ENCODE measurements at places on chromosomes 6 and 20.

DNA sequence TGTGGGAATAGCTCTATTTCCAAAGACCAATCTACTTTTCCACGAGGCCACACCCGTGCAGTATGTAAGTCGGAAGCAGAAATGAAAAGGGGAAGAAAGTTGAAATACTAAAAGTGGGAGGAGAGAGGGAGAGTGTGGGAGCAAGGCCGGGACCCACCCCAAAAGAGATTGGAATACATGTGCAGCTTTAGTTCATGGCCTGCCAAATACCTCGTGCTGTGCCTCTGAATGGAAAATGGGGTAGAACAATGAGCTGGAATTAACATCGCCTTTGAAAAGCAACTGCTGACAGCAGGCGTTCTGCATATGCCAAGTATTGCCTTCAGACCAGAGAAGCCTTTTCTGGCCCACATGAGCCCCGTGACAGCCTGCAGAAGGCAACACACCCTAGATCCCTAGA lies 155.6 kb downstream of the CD83 start:
- no peak for DNase-seq

DNA sequence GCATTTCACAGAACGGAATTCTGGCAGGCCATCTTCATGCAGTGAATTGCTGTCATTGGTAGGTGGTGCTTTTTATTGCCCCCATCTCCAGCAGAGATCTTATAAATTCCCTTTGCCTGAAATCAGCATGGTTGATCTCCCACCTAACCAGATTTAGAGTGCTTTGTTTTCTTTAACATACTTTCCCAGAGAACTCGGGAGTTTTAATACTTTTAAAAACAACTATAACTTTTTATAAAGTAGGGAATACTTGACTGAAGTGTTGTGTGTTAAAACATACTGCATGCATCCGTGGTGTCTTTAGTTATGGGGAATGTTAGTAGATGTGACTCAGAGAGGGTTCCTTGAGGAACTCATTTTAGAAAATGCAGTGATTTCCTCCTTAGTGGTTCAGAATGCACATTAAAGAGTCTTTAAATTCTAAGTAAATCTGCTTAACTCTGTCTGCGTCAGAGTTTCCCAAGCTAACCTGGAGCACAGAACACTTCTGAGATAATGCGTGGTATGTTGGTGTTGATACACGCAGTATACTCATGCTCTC lies 54.9 kb downstream of the AKAP12 start:
- no peak for DNase-seq

DNA sequence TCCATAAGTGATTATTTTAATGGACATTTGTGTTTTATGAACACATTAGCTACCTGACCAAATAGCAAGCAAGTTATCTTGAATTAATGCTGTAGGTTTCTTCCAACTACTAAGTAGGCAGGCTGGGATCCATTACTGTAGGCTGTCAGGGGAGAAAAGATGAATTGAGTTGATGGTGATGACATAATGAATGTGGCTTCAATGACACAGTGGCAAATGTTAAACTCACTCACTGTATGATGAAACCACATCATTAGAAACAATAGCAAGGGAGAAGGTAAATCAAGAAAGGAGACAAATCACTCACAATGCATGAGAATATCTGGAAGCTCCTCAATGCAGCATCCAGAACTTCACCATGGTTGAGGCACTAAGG lies 529.7 kb upstream of the CITED2 start:
- no peak for DNase-seq

- no peak for DNase-seq
These were observed 81.1 kb downstream of the RIMS1 start for GRCh38 chr6:71967436-71967835.

DNA sequence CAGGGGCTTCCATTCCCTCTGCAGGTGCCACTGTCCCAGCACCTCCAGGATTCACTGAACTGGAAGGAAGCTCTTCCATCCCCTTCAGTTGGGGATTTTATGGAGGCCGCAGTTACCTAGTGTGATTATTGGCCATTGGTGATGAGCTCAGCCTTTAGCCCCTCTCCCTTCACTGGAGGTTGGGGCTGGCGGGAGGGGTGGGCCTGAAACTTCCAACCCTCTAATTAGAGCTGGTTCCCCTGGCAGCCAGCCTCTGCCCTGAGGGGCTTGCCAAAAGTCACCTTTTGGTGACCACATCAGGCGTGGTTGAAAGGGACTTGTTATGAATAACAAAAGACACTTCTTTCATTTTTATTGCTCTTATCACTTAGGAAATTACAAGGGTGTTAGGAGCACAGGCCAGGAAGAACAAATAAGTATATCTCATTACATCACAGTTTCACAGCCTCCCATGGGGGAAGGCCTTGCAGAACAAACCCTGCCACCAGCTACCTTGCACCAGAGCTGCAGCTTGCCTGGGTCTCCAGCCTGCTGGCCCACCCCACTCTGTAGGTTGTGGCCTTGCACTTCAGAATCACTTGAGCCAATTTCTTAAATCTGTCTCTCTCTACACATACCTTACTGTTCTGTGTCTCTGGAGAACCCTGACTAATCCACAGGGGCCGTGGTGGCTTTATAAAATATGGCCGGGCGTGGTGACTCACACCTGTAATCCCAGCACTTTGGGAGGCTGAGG lies 5.0 kb downstream of the PYGB start:
- DNase-seq = no peak

GRCh38 chr6:148461986-148462577 lies 119.4 kb downstream of the SASH1 start:
- DNase-seq = no peak

DNA sequence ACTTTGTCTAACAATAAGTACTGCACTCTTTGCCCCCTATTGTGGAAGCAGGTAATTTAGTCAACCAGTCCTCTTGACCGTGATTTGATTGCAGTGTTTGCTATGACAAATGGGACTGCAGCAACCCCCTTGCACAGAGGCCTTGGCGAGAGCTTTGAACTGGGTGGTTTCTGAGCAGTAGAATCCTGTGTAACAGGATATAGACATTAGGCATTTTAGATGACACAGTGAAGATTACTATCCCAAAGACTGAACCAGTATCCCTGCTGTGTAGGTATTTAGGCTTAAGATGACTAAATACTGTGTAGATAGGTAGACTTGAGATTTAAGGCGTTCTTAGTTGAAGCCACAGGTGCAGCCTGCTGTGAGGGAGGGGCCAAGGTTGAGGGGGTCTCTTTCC lies 9.9 kb downstream of the DNMT3B start:
- DNase-seq = no peak

- DNase-seq = no peak
These were observed 9.0 kb downstream of the MYO6 start for GRCh38 chr6:75758061-75758460.

DNA sequence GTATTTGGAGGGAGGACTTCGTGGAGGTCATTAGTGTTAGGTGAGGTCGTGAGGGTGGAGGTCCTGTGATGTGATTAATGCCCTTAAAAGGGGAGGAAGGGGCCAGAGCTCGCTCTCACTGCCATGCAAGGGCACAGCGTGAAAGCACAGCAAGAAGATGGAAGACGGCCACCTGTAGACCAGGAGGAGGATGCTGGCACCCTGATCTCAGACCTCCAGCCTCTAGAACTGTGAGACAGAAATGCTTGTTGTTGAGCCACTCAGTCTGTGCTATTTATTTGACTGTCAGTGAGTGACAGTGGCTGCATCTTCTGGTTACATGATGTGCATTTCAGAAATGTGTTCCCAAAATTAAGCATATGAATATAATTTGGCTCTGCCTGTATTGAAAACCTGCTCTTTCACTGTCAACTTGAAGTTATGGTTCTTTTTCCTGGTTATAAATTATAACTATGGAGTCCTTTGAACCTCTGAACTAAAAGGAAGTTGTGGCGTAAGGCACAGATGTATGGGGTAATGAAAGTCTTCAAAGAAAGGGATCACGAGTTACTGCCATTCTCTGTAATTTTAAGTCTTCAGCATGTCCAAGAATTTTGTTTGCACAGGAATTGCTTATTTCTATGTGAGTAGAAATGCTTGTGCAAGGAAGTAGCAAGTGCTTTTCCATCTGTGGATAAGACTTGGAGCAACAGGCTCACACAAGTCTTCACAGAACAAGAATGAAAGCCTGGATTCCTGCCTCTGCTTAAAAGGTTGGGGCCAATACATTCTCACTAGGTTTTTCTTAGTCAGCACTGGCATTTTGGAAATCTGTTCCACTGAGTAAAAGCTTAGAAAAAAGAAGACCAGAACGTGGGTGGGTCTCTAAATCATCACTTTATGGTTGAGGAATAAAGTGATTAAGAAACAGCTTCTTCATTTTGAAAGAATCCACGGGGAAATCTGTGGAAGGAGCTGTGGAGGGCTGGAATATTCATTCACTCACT lies 10.3 kb downstream of the PPP1R14C start:
- DNase-seq = no peak

- DNase-seq = no peak
These were observed 75.5 kb downstream of the DOK5 start for GRCh38 chr20:54550776-54551396.

- DNase-seq = no peak
These were observed 36.5 kb upstream of the CRISP1 start for GRCh38 chr6:49902856-49903255.

GRCh38 chr6:133447924-133448323 lies 206.8 kb downstream of the EYA4 start:
- DNase-seq = no peak

GRCh38 chr6:134309227-134309626 lies 8.7 kb downstream of the SGK1 start:
- DNase-seq = no peak

DNA sequence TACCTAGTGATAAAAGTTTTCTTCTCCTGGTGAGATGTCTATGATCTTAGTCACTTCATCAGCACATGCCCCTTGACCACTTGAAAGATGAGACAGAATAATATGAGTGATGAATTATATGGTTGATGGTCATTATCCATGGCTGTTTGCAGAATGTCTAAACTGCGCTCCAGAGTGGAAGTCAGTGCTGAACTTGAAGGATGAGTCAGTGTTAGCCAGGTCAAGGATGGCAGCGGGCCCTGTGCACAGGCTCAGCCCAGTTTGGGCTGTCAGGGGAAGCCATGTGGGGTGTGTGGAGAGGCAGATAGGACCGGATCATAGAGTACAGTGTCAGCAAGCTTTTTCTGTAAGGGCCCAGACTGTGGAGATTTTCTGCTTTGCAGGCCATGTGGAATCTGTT lies 67.2 kb upstream of the KIF25 start:
- DNase-seq = peak; percentile 49

GRCh38 chr6:12401200-12401599 lies 111.0 kb downstream of the EDN1 start:
- no peak for DNase-seq

DNA sequence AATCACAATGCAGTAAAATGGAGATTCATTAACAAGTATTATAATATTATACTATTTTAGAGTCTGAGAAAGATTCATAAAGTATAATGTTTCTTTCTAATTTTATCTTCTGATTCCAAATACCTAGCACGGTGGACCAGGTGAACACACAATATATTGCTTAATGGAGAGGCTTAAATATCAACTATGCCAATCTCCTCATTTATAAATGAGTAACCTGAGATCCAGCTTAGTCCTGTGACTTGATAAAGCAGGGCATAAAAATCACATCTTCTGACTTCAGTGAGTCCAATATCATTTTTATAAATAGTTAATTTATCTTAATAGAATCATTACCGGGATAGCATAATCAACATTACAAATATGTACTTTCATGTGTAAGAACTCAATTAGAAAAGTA lies 144.4 kb upstream of the GJE1 start:
- no peak for DNase-seq

- no peak for DNase-seq
These were observed 35.3 kb downstream of the CHMP4B start for GRCh38 chr20:33846291-33846935.

- DNase-seq = no peak
These were observed 5.7 kb upstream of the PXDC1 start for GRCh38 chr6:3757241-3757641.

- DNase-seq = no peak
These were observed 2.9 kb upstream of the TRIM26 start for GRCh38 chr6:30216096-30216495.

- DNase-seq = no peak
These were observed 38.3 kb upstream of the MRPS18A start for GRCh38 chr6:43725643-43726580.

DNA sequence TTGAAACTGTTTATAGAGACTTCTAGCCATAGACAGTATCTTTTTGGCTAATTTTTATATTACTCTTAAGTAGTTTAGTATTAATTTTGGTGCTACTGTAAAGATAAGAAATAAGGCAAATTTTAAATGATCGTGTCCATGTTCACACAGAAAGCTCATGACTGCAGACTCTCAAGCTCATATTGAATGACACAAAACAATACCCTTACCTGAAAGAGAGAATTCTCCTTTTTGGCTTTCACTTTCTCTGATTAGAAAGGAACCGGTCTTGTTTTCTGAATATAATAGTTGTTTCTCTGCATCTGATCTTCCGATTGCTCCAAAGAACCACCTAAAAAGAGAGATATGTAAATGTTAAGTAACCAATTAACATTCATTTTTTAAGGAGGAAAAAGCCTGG lies 57.0 kb downstream of the FRK start:
- no peak for DNase-seq

DNA sequence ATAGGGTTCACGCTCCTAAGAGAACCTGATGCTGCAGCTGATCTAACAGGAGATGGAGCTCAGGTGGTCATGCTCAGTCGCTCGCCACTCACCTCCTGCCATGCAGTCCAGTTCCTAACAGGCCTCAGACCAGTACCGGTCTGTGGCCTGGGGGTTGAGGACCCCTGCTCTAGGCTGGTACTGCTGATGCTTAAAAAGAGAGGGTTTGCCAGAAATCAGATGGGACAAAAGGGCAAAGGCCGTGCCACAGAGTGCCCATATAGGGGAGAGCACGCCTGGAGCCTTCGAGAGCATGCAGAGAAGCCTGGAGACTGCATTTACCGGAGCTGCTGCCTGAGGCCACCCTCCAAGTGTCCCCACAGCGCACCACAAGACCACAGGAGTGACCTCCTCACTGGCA lies 75.5 kb downstream of the PTPN1 start:
- no peak for DNase-seq

GRCh38 chr20:57535297-57535696 lies 10.4 kb upstream of the CTCFL start:
- no peak for DNase-seq

GRCh38 chr20:4730780-4731179 lies 9.1 kb downstream of the PRND start:
- no peak for DNase-seq
